ENCODE measurements at places on chromosomes 7 and 10.

- DNase-seq = no peak
Observed at GRCh38 chr7:106863274-106863997, 1.6 kb upstream of the PIK3CG start.

DNA sequence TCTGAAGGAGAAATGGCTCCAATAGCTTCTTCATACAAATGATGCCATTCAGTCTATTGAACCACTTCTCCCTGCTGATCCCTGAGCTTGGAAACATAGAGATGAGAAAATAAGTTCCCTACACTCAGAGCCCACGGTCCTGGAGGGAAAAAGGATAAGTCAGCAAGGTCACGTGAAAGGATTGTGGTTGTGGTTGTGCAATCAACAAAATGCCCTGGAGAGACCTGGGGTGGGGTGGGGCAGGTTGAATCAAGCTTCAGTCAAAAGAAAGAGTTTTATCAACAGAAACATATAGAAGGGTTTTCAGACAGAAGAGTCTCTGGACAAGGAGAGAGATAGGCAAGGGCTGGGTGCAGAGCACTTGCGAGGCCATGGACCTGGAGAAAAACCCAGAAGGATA lies 30.1 kb downstream of the C10orf90 start:
- DNase-seq = no peak

- no peak for DNase-seq
Observed at GRCh38 chr10:71300555-71301370, 18.3 kb upstream of the SLC29A3 start.

DNA sequence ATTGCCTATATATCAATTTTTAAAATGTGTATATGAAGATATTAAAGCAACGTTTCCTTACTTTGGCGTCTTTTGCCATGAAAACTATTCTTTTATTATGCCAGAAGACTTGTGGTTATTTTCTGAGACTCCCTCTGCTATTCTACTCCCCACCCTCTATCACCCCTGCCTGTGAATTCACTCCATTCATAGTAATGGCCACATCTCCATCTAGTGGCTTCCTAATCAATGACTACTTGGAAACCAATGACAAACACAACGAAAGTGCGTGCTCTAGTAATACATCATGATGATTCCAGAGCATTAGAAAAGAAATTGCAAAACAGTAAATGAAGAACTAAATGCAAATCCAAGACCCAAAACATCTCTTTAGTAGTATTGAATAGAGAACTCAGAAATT lies 186.7 kb upstream of the HGF start:
- DNase-seq = peak; percentile 1

DNA sequence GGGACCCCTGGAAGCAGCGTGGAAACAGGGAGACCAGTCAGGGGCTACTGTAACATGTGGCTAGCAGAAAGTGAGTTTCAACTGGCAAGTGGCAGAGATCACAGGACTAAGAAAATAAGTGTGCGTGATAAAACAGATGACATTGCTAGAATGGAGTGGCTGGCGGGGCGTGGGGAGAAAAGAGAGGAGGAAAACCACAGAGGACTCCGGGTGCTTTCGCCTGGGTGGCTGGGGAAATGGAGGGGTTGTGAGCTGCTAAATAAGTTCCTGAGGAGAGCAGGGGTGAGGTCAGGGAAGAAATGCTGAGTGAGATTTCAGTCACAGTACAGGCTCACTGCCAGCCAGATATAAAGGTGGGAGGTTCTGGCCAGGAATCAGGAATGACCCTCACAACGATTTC lies 166.9 kb downstream of the MYOF start:
- no peak for DNase-seq

DNA sequence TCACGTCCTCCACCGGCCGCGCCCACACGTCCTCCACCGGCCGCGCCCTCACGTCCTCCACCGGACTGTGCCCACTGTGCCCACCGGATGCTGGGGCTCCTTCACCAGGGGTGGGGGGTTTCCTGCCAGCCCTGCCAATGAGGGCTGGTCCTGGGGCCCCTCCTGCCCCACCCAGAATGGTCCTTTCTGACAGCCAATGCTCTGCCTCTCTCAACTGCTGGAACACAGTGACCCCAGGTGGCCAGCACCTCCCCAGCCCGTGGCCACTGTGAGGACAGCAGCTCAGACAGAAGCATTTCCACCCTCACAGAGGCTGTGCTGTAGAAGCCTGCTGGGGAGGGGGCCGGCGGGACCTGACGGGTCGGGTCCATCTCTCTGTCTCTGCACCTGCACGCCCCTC lies 90.1 kb upstream of the DNAAF5 start:
- no peak for DNase-seq
